ENCODE measurements at places on chromosomes 5 and 9.

DNA sequence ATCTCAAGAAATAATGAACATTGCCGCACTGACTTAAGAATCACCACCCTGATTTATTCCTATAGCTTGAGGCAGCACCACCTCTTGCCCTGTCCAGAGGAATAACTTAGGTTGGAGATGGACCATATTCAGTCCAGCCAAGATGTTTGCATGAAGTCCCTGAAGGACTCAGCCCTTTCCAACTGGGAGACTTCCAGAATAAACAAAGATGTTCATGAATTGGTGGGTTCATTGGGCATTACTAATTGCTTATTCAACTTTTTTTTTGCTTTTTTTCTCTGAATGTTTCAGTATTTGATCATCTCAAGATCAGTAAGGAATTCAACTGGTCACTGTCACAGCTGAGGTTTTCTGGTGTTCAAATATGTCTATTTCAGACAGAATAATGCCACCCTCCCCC is 470.6 kb downstream of the CCDC171 start:
- DNase-seq: no peak

DNA sequence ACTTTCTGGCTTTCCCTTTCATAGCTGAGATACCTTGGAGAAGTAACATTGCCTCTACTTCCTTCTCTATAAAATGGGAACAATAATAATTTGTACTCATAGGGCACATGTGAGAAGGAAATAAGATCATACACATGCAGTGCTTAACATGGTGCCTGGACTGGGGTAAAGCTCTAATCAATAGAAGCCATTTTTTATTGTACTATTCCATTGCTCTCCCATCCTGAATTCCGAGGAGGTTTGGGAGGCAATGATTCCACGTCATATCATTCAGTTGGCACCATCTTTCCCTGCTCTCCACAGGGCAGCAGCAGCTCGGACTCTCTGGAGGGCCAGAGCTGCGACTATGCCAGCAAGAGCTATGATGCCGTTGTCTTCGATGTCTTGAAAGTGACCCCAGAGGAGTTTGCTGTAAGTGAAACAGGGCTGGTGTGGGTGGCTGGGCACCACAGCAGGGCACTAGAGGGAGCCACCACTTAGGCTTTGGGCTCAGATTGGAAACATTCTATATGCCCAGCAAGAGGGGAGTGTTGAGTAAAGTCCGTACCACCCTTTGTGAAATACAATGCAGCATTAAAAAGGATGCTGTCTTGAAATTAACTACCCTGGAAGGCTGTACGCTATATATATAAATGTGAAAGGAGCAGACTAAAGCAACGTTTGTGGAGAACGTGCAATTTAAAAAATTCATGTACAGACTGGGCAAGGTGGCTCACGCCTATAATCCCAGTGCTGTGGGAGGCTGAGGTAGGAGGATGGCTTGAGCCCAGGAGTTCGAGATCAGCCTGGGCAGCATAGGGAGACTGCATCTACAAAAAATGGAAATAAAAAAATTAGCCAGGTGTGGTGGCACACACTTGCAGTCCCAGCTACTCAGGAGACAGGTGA is 51.2 kb downstream of the RALGPS1 start:
- DNase-seq: peak; percentile 4

DNA sequence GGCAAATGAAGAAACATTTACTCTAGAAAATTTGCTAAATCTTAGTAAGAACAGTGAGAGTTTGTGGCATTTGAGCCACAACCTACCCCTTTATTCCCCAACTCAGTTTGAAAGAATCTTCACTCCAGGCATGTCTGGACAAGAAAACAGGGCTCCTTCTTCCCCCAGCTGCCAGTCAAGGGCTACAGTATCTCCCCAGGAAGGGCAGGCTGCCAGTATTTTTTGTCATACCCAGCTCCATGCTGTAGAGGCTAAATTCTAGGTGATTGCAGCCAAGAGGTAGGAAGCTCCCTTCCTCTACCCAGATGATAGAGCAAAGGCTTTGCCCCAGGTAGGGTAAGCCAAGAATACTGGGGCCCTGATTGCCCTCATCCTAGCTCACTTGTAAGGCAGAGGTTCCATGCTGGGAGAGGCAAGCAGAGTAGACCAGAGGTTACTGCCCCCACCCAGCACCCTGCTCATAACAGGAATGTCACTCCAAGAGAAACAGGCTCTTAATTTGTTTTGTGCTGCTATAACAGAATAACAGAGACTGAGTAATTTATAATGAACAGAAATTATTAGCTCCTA is 20.0 kb upstream of the GRPEL2 start:
- no peak for DNase-seq

DNA sequence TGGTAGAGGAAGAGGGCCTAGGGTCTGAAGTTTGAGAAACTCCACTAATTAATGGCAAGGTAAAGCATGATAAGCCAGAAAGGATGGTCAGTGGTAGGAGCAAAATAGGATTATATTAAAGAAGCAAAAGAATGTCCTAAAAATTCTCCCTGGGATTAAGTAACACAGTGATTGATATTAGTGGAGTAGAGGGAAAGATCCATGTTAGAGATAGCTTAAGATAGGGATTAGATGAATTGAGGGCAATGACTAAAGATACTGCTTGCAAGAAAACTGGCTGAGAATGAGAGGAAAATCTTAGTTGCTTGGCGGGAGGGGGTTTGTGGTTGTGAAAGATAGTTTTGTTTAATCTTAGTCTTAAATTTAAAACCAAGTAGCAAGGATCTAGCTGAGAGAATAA is 255.6 kb downstream of the EPB41L4A start:
- DNase-seq: no peak

DNA sequence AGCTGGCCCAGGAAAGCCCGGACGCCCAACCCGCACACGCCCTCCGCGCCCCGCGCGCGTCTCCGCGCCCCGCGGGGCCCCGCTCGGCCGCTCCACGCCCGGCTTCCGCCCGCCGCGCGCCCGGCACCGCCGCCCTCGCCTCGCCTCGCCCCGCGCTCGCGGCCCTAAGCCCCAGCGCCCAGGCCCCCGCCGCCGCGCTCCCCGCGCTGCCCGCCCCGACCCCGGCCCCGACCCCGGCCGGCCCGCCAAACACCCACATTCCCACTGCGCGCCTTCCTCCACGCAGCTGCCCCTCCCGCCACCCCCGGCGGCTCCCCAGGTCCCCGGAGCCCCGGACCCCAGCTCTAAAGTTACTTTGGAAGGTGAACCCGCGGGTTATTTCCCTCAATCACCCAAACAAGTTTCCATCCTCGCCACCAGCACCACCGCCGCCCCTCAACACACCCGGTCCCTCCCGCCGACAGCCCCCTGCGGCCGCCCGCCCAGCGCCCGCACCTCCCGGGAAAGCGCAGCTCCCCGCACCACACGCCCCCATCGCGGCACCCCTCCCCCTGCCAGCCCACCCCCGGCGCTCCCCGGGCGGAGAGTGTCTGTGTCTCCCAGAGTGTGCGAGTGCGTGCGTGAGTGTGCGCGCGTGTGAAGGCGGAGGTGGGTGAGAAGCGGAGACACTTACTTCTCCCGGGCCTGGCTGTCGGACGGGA is 439 bp downstream of the SSBP2 start:
- DNase-seq: no peak

DNA sequence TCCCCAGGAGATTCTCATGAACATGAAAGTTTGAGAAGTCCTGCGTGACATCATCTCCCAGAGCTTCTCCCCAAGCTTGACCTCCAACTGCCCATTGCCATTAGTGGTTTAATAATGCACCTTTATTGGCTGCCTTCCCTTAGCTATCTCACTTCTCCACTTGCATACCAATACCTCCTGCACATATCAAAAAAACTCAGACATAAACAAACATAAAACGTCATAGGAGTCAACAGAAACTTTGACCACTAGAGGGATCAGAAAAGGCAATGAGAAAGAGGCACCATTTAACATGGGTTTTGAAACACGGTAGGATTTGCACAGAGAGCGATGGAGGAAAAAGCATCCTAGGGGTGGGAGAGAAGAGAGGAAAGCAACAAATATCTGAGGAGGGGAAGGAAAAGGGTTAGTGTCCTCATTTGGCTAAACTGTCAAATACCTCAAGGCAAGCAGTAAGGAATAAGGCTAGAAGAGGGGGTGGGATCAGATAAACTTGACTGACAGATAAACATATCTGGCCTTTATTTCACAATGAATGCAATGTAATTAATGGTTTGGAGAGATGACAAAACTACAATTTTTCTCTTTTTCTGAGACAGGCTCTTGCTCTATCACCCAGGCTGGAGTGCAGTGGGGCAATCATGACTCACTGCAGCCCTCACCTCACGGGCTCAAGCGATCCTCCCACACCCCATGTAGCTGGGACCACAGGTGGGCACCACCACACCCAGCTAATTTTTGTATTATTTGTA is 27.0 kb downstream of the GNAQ start:
- DNase-seq: no peak

GRCh38 chr5:58462623-58463230 is 2.8 kb upstream of the PLK2 start:
- peak; percentile 9 for DNase-seq

DNA sequence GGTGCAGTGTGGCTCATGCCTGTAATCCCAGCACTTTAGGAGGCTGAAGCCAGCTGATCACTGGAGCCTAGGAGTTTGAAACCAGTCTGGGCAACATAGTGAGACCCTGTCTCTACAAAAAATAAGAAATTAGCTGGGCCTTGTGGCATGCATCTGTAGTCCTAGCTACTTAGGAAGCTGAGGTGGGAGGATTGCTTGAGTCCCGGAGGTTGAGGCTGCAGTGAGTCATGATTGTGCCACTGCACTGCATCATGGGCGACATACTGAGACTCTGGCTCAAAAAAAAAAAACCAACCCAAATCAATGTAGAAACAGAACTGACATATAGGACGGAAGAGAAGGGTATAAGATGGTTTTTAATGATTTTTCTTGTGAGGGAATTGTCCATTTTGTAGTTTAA is 27.7 kb downstream of the G3BP1 start:
- no peak for DNase-seq

GRCh38 chr9:110728058-110728457 is 59.5 kb downstream of the MUSK start:
- DNase-seq: no peak

- no peak for DNase-seq
Measured at GRCh38 chr9:2378266-2378665, 243.3 kb upstream of the VLDLR start.

DNA sequence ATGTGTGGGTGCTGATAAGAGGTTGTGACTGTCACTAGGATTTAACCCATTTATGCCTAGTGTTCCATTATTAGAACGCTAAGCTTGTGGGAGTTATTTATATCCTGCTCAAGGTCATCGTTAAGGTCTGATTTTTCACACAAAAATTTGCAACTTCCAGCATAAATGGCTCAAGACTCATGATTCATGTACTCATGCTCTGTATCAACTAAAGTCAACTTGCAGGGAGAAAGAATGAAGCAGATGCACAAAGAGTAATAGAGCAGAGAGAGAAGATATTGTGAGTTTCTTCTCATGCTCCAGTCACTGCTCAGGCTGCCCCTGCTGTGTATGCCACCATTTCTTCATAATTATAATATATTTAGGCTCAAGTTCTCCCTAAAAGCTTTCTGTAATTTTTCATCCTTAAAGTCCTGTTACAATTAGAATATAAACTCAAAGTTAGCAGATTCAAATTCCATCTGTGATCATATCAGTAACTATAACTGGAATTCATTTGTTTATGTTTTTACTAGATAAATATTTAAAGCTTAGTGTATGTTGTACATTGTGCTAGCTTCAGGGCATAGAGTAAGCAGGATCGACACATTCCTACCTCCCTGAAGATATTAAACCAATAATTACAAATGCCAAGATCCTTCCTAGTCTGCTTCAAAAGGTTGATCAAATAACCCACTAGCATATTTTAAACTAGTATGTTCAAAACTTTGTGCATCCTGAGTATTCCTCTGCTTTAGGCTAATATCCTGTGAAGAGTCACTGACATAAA is 136.7 kb downstream of the NUDT12 start:
- DNase-seq: no peak

- DNase-seq: no peak
Measured at GRCh38 chr5:172872997-172873491, 39.0 kb downstream of the ERGIC1 start.

DNA sequence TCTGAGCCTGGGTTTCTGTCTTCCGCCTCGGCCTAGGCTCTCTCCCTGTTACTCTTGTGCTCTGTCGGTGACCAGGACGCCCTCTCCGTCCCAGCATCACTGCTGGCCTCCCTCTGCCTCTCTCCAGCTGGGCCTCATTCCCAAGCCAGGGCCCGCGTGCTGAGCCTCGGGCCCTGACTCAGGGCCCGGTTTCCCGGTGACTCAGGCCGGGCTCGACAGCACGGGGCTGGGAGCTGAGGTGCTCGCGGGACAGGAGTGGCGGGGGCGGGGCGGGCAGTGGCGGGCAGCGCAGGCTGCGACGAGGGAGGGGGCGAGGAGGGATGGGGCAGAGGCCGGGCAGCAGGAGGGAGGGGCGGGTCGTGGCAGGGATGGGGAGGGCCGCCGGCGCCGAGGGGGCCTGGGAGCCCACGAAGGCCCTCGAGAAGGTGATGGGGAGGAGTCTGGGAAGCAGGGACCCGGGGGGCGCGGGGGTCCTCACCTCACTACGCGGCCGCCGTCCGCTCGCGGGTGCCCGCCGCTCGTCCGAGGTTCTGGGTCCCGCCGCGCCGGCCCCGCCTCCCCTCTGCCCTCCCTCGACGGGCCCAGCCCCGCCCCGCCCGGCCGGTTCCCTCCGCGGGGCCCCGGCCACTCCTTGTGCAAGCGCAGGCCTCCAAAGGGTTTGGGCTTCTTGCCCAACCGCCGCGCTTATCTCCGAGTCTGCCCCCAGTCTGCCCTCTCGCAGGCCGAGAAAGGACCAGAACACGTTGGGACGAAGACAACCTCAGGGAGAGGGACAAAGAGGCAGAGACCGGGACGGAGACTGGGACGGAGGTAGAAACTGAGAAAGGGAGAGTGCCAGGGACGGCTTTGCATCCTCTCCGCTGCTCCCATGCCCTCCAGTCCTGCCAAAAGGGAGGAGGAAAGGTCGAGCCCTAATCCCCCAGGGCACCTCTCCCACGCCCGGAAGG is at the start of gene ARAP3:
Gene ARAP3 (minus strand): TSS at position 536 of the 947 bp plus-strand sequence. CDS start 1,744 bp downstream, outside the sequence.
- peak; percentile 66 for DNase-seq

- DNase-seq: no peak
Measured at GRCh38 chr5:155343468-155343867, 329.9 kb downstream of the KIF4B start.

- DNase-seq: no peak
Measured at GRCh38 chr9:86636519-86636918, 282.3 kb upstream of the TUT7 start.

DNA sequence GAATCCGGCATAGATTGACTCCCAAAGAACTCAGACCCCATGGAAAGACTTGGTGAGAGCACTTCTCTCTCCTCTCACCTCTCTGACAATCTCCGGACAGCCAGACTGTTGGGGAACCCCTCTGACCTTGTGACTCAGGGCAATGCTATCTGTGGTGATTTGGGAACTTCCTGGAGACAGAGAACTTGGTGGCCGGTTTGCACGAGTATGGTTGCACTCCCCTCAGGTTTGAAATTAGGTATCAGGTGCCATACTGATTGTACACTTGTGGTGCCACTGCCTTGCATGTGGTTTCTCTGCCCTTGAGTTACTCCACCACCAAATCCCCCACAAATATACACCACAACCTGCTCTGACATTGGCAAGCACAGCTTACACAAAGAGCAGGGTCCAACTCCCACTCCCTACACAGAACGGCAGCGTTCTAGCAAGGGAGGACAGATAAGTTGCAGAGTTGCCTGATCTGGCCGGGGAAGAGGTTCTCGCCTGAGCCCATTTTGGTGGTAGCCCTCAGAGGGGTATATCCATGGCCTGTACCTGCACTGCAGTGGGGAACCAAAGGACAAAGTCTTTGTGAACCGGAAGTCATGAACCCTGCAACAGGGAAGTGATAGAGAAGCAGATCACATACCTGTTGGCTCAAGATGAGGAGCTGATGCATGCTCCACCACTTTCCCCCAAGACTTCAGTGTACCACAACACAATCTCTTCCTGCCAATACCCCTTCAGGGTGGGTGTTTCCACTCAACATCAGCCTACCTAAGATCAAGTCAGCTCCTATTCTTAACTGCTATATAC is 255.1 kb downstream of the MCTP1 start:
- DNase-seq: no peak

Data from T1000 (cell line).